ENCODE measurements at places on chromosomes 7 and 10. TPM values are rescaled to one million over a fixed set of nuclear protein-coding genes. Genes with fewer than 3 reads are reported as not detected.

- no peak for DNase-seq
Measured at GRCh38 chr7:90763108-90763507, 167.0 kb downstream of the CDK14 start.

GRCh38 chr10:102965311-102965851, 47.3 kb downstream of the CNNM2 start:
- DNase-seq, result no peak

DNA sequence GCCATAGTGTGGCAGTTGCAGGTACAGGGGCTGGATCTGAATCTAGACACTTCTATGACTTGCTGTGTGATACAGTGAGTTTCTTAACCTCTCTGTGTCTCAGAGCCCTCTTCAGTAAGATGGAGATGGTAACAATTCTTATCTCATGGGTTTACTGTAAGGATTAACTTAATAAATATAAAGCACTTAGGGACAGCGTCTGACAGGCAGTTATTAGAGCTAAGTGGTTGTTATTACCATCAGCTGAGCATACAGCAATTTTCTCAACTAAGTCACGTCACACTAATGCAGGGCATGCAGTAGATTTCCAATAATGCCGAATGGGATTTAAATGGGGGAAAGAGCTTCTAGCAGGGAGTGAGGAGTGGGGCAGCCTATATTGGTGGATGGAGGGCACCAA, 162.6 kb downstream of the SH2D4B start:
- DNase-seq, result no peak

DNA sequence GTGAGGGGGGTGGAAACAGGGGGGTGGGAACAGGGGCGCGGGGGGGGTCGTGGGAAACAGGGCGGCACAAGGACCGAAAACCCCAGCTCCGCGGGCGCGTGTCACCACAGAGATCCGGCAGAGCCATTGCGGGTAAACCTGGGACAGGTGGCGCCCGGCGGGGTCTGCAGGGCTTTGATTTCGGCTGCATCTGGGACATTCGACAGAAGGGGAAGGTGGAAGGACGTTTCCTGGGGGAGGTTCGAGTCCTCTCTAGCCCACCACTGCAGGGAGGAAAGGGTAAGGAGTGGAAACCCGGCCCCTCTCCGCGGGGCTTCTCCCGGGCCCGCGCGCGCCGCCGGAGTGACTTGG, 7.5 kb downstream of the NKX2-3 start:
- DNase-seq, result no peak

DNA sequence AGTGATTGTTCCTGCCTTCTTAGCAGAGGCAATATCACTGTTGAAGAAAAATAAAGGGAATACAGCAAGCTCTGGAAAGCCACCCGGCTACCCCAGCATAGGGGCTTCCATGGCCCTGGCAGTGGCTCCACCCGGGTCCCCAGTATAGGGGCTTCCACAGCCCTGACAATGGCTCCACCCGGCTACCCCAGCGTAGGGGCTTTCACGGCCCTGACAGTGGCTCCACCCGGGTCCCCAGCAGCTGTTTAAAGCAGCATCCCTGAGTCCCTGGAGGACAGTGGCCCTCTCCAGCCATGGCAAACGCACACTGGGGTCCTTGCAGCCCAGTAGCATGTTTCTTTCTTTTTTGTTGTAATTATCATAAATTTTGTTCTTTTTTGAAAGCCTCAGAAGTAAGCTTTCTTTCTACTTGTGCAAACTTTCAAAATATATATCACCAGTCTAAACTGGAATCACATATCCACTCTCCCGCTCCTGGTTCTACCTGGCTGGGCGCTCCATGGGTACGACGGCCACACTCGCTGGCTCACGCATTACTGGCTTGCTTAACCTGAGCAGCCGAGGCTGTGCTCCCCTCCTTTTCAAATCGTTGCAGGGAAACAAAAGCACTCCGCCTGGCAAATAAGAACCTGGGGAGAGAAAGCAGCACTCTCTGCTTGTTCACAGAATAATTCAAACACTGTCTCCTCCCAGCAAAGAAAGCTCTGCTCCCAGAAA, 62.1 kb downstream of the TCERG1L start:
- DNase-seq, result no peak

- no peak for DNase-seq
Measured at GRCh38 chr10:116026315-116026714, 246.7 kb downstream of the GFRA1 start.

GRCh38 chr7:117014099-117014656, 60.9 kb downstream of the ST7 start:
- DNase-seq, result no peak

GRCh38 chr10:31698181-31698830, 230.3 kb downstream of the ARHGAP12 start:
- no peak for DNase-seq

DNA sequence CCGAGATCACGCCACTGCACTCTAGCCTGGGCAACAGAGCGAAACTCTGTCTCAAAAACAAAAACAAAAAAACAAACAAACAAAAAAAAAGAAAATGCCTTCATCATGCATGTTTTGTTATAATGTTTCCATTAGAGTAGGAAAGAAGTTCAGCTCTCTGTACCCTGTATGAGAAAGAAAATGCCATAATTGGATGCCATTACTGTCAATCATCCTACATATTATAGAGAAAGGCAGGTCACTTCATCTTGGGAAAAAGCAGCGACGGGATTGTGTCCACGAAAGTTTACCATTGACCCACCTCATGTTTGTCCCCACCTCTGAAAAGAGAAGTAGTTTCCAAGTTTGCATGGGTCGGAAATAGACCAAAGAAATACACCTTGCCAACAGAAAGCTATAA, 33.8 kb downstream of the SEC61G start:
- DNase-seq, result no peak

DNA sequence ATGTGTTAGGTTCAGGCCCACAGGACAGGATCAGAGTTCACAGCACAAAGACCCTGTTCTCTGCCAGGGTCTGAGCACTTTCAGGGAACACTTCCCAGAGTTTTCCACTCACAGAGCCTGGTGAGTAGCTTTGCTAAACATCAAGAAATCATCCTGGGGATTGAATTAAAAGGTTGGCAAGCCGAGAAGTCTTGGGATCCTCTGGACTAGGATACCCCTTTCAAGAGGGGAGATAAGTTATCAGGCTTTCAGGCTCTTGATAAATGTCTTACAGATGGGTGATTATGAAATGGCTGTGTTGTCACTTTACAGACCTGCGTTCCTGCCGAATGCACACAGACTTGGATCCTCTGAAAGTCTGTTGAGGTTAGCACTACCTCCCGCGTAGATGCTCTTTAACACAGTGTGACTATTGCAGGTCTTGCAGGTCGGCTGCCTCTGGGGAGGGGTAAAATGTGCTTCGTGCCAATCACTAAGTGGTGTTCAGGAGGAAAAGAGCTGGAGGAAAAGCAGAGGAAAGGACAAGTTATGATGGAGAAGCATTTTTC, 473.5 kb upstream of the AKR1E2 start:
- DNase-seq, result no peak

GRCh38 chr7:143379611-143380259, 1.4 kb upstream of the ZYX start:
- no peak for DNase-seq

- no peak for DNase-seq
Measured at GRCh38 chr10:132151951-132152505, 34.7 kb upstream of the DPYSL4 start.

- DNase-seq, result no peak
Measured at GRCh38 chr10:15570738-15571339, 148.9 kb downstream of the ITGA8 start.

- no peak for DNase-seq
Measured at GRCh38 chr10:103784089-103784488, 71.3 kb downstream of the SH3PXD2A start.

DNA sequence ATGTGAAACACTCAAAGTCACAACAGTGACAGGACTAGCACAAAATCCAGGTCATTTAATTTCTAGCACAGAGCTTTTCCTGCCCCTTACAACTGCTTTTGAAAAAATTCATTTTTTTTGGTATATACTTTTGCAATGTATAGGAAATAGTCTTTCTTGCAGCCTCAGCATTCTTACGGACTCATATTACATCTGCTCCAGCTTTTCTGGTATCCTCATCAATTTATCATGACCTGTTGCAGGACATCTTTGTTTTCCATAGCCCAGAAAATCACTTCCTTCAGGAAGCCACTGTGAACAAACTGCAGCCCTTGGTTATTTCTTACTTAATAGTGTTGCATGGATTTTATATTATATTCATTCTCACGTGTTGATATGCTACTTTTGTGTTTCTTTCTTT, 347.9 kb upstream of the MTPN start:
- DNase-seq, result no peak

GRCh38 chr7:98860071-98860470, 9.7 kb downstream of the TMEM130 start:
- DNase-seq, result no peak

DNA sequence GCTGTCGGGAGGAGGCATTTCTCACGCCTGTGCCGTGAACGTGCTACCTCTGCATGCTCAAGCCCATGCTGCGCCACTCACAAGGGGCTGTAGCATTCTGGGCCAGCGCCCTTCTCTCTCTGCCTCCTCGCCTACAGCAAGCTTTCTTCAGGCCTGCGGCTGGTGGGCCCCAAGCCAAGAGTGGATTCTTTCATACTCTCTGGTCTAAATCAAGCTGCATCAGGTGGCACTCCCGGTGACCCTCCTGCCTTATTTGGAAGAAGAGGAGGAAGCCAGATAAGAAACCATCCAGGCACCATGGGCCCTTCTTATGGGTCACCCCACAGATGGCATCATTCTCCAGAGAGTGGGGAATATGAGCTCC, 86.7 kb upstream of the DUSP5 start:
- no peak for DNase-seq

DNA sequence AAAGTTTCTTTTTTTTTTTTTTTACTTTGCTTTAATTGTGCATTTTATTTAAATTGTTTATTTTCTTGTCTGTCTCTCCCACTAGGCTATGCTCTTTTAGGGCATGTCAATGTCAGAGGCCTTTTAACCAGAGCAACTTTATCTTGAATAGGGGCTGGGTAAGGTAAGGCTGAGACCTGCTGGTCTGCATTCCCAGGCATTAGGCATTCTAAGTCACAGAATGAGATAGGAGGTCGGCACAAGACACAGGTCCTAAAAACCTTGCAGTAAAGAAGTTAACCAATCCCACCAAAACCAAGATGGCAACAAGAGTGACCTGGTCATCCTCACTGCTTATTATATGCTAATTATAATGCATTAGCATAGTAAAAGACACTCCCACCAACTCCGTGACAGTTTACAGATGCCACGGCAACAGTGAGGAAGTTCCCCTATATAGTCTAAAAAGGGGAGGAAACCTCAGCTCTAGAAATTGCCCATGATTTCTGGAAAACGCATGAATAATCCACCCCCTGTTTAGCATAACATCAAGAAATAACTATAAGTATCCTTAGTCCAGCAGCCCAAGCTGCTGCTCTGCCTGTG, 47.0 kb upstream of the FRMD4A start:
- DNase-seq, result no peak

DNA sequence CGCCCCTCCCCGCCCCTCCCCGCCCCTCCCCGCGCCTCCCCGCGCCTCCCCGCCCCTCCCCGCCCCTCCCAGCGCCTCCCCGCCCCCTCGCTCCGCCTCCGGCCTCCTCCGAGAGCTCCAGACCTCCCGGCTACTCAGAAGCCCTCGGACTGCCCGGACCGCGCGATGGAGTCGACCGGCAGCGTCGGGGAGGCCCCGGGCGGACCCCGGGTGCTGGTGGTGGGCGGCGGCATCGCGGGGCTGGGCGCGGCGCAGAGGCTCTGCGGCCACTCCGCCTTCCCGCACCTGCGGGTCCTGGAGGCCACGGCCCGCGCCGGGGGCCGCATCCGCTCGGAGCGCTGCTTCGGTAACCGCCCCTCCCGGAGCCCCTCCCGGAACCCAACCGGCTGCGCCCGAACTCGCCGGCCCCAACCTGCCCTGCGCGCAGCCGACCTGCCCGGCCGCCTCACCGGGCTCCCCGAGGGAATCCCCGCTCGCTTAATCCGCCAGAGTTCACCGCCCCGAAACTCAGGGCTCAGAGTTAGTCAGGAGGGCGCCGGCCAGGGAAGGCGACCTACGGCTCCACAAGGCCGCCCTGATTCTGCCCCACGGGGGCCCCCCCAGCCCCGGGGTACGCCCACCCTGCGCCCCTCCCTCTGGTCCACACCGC, at the start of gene PAOX:
Gene PAOX, plus strand, starts transcription at position 111 of the 649 bp plus-strand sequence. Its CDS starts 55 bp downstream, at position 166.
- peak; percentile 87 for DNase-seq

DNA sequence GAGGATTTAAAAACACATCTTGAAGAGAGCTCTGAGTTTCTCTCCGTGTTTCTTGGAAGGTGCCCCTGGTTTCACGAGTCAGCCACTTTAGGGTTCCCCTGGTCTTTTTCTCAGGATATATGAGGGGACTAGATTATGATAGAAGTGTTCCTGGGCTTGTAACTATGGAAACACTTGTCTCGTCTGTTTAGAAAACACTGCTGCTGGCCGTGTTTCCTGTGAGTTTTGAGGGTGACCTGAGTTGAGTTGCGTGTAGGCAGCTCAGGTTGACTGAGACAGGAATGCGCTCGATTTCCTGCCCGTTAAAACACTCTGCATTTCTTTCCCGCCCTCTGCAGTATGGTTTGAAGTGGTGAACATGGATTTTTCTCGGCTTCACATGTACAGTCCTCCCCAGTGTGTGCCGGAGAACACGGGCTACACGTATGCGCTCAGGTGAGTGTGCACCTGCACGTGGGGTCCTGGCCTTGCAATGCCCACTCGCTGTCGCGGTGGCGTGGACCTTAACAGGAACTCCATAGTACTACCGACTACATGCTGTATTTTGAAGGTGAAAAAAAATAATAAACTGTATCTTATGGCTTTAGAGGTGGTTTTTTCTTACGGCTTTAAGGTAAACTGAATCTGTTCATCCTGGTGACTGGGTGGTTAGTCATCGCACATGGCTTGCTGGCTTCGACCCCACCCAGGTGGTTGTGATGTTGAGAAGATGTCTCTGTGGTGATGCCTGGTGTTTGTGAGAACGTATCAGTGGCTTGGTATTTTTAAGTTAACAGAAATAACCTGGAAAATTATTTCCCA, at the start of gene SUN1:
Gene SUN1, plus strand, starts transcription at position 310 of the 801 bp plus-strand sequence. Its CDS starts 49 bp downstream, at position 359.
- peak; percentile 40 for DNase-seq

DNA sequence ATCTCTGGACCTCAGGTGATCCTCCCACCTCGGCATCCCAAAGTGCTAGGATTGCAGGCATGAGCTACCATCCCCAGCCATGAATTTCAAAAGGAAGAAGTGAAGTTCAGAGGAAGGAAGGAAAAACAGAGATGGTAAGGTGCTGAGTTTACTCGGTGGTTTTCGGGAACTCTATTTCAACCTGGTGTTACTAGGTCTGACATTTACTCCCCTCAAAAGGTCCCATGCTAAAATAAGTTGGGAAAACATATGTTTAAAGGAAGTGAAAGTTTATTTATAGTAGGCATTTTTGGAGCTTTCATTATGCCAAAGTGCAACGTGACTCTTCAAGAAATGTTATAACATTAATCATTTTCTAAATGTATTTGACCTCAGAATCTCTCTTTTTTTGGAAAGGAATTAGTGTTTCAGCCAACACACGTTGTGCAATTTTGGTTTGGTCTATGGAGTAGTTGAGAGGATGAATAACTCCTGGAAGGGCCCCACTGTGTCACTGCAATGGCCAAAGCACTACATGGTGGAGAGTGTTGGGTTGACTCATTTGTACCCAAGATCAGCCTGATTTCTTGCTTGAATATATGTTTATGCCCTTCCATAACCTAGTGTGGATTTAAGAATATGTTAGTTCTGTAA, 114.7 kb upstream of the FAM171A1 start:
- no peak for DNase-seq

ZNF853 gene
- 6.3 TPM for total RNA-seq

CYP3A4 gene
- total RNA-seq, result not detected

PDE6C gene
- not detected for total RNA-seq

GBX1 gene
- not detected for total RNA-seq

NCF1 gene
- total RNA-seq, result 183 TPM

THSD7A gene
- not detected for total RNA-seq

RHOBTB1 gene
- 1.1 TPM for total RNA-seq

SPDYE1 gene
- total RNA-seq, result 0.10 TPM

STRIP2 gene
- total RNA-seq, result 0.39 TPM

MMP21 gene
- total RNA-seq, result 0.15 TPM

GPR37 gene
- not detected for total RNA-seq

All from B cell (primary cell).